Neuronal stem cell (in vitro differentiated cells): ENCODE measurements at places on chromosomes 4 and X.

GRCh38 chrX:118847676-118848075 lies 24.1 kb downstream of the ZCCHC12 start:
- DNase-seq, result peak; percentile 46

GRCh38 chr4:140344101-140344500 lies 29.3 kb upstream of the SCOC start:
- DNase-seq, result no peak

GRCh38 chr4:67725981-67726380 lies 25.0 kb upstream of the UBA6 start:
- DNase-seq, result no peak

GRCh38 chr4:110195561-110196205 lies 2.7 kb downstream of the ELOVL6 start:
- no peak for DNase-seq

DNA sequence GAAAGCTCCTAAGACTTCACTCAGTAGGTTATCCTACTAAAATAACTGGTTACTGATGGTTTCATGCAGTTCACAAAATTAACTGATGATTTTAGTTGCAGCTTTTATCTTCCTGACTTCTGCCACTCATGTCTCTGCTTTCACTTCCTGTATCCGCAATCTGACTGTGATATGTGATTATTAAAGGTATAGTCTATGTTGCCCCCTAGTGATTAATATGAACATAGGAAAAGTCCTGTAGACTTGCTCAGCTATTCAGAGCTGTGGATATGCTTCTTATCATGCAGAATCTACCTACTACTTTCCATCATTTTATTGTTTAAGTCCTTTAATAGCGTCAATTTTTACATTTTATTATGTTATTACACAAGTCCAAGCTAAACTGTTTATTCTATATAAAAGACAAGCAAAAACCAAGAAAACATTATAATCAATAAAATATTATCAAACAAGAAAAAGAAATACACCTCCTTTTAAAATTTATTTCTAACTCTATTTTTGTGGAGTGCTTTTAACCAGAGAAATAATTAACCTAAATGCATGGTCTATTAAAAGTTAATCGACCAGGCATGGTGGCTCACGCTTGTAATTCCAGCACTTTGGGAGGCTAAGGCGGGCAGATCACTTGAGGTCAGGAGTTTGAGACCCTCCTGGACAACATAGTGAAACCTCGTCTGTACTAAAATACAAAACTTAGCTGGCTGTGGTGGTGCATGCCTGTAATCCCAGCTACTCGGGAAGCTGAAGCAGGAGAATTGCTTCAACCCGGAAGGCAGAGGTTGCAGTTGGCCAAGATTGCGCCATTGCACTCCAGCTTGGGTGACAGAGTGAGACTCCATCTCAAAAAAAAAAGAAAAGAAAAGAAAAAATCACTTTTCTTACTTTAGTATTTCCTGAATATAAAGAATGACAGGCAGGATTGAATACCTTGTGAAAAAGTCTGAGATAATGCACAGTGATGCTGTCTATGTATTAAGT lies 40.4 kb upstream of the TLR2 start:
- no peak for DNase-seq
